ENCODE measurements at places on chromosomes 1 and 21.

DNA sequence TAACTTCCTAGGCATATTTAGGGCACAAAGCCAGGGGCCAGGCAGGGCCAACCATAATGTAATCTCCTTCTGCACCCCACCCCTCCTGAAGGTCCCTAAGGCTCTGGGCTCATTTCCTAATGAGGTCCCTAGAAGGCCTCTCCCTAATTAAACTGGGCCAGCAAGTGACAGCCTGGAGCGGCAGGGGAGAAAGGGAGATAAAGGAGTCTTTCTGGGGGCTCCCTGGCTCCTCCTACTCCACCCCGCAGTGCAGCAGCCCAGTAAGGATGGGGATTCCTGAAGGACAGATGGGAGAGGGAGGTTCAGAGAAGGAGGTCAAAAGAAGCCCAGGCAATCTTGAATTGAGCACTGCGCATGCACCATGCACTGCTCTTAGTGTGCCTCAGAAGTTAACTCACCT, 12.8 kb downstream of the LRP8 start:
- no peak for DNase-seq

GRCh38 chr1:82384776-82385175, 584.0 kb downstream of the ADGRL2 start:
- no peak for DNase-seq

GRCh38 chr1:3142751-3143150, 73.7 kb downstream of the PRDM16 start:
- no peak for DNase-seq

DNA sequence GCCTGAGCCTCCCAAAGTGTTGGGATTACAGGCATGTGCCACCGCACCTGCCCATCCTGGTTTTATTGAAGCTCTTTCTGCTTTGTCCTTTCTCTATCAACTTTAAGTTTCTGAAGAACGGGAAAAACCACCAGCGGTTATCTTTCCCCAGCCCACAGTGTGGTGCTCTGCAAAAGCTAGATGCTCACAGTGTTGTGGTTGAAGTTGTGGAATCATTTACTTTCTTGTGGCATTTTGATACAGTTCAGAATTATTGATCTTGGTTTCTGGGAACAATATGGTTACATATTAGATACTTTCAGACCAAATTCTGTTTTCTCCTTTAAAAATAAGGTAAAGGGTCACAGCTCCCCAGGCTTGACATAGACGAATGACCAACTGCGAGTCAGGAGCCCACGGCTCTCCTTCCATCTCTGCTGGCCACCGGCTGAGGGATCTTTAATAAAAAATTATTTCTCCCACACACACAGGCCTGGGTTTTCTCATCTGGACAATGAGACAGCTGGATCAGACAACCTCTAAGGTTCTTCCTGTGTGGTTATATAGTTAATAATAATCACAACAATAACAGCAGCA, 385.3 kb downstream of the SETD4 start:
- DNase-seq: no peak

DNA sequence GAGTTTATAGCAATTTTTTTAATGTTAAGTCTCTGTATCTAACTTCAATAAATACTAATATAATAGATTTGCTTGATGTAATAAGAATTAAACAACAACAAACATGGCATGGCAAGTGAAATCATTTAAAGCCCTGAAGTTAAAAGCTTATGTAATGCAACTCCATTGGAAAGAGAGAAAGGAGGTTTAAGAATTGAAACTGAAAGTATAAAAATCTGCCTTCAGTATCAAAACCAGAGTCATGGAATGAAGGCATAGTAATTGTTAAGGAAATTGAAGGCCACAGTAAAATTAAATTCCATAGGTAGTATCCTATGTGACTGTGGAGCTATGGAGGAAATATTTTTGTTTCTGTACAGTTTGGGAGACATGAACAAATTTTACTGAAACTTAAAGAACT, 55.1 kb downstream of the PRDX6 start:
- no peak for DNase-seq

GRCh38 chr1:166956057-166956850, 19.1 kb downstream of the ILDR2 start:
- no peak for DNase-seq

GRCh38 chr1:78254517-78254916, 208.8 kb downstream of the GIPC2 start:
- no peak for DNase-seq

DNA sequence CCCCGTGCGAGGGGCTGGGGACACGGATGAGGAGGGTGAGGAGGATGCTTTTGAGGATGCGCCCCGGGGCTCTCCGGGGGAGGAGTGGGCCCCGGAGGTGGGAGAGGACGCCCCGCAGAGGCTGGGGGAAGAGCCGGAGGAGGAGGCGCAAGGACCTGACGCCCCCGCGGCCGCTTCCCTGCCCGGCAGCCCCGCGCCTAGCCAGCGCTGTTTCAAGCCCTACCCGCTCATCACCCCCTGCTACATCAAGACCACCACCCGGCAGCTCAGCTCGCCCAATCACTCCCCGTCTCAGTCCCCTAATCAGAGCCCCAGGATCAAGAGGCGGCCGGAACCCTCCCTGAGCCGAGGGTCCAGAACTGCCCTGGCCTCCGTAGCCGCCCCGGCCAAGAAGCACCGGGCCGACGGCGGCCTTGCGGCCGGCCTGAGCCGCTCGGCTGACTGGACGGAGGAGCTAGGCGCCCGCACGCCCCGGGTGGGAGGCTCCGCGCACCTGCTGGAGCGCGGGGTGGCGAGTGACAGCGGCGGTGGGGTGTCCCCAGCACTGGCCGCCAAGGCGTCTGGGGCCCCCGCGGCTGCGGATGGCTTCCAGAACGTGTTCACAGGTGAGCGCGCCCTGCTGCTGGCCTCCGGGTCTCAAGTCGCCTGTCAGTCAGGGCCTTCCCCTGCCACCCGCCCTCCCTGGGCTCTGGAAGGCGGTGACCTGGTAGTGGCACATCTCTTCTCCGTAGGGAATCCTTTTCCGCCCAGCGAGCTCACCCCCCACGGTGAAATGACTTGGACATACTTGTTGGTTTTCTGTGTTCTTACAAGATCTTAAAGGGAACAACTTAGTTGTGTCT, 1.7 kb downstream of the FMN2 start:
- no peak for DNase-seq

DNA sequence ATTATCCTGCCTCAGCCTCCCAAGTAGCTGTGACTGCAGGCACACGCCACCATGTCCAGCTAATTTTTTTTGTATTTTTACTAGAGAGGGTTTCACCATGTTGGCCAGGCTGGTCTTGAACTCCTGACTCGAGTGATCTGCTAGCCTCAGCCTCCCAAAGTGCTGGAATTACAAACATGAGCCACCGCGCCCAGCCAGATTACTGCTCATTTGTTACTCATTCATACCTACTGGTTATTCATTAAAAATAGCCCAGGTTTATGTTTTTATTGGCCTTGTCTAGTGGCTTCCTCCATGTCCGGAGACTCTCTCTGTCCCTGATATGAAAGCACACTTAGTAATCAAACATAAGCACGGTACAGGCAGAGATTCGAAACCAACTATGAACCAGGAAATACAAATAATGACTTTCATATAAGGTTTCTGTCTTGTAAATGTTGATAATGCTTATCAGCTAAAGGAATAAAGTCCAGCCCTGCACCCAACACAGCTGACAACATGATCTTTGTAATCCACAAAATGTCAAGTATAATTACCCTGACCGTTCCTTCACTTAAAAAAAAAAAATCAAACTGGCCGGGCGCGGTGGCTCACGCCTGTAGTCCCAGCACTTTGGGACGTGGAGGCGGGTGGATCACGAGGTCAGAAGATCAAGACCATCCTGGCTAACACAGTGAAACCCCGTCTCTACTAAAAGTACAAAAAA, 50.4 kb upstream of the CXADR start:
- DNase-seq: no peak

DNA sequence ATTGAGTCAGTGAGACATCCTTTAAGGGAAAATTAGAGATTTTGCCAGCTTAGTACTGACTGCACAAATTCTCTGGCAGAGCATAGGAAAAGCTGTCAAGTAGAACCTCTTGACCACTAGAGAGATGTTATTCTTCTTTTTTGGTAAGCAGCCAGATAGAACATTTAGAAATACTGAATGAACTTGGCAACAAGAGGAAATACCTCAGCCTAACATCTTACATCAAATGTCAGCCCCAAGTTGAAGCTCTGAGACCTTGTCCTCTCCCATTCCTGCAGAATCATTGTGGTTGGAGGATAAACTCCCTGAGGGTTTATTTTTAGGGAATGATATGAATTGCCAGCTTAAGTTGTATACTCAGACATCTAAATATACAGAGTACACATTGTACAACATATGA, 53.5 kb downstream of the MIGA1 start:
- no peak for DNase-seq

DNA sequence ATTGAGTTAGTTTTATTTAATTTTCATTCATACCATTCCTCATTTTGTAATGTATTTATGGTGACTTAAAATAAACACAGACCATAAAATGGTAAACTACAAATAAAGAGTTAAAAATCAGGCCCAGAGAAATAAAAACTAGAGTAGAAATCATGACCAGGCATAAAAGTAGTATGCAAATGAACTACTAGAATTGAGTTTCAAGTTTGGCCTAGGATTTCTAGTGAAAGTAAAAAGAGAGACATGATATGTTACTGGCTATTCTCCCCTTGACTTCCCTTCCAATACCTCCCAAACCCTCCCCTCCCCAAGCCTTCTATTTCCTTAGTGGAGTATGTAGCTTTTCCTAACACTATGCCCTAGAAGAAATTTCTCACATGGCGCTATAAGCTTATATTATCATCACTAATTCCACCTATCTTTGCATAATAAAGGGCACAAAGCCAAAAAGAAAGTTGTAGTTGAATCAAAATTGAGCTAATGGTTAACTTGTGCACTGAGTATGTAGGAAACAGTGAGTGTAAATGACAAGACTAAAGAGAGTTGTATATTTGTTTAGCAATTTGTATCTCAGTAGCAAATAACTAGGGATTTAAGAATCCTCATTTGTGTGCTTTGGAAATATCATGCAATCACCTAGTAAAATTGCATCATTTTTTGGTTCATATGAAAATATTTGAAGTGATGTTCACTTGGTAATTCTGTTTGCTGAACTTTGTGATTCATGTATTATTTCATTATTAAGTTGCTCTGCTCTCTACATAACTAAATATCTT, 29.7 kb upstream of the CDC14A start:
- no peak for DNase-seq

GRCh38 chr1:53693339-53693738, 45.6 kb downstream of the GLIS1 start:
- no peak for DNase-seq

- no peak for DNase-seq
Observed at GRCh38 chr1:205226868-205227583, 720 bp upstream of the TMCC2 start.

DNA sequence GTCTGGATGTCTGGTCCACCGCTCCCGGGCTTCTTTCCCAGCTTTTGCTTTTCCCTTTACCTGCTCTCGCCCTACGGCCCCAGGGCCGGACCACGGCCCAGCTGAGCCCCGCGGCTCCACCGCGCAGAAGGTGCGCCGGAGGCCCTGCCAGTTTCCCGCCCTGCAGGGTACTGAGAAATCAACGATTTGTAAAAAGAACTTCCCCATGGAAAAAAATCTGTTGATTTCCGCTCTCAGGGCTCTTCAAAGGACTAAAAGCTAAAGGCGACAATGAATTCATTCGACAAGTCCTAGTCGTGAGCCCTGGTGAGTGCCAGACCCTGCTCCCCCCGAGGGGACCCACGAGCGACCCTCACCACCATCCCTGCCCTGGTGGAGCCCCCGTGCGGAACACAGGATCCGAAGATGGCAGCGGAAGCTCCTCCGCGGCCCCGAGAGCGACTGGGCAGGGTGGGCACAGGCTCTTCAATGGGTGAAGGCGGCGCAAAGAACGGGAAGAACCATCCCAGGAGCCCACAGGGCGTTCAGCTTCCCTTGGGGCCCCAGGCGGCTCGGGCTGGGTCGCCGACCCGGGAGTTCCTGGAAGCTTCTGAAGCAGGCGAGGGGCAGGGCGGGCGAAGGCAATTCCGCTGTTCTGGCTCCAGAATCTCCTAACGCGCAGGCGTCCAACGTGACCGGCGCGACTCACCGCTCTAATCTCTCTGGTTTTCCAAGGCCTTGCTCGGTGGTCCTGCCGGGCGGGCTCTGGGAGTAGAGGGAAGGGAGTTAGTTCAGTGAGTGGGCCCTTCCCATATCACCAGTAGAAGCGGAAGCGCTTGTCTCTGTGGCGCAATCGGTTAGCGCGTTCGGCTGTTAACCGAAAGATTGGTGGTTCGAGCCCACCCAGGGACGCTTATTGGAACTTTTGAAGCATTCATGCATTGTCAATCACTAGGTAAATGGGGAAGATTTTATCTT, 6.6 kb upstream of the RNU1-2 start:
- DNase-seq: no peak

DNA sequence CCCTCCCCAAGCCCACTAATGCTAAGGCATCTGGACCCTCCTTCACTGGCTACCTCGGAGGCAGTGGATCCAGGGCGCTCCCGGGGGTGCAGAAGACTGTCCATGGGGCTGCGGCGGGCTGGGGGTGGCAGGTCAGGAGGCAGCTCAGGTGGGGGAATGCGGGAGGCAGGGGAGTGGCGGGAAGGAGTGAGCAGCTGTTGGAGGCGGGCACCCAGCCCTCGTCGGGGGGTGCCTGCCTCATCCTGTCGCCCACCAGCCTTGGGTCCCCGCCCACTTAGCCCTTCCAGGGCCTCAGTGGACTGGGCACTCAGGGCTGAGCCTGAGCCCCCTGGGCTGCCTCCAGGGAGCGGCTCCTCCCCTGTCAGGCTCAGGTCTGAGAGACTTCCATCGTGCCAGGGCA, 10.7 kb upstream of the GATAD2B start:
- DNase-seq: no peak

DNA sequence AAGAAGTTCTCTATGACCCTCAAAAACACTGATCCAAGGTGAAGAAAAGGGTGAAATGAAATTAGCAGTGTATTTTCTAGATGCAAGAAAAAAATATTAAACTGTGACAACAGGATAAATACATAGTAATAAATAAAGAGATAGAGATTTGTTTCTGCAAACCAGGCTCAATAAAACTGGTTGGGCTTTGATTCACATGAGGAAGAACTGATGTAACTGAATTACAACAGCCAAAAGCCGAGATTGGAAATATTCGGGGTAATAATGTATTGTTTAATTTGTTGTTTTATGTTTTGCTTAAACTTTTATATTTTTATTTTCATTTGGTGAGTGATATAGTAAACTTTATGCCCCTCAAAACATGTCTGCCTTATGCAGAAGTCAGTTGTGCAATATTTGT, 285.0 kb downstream of the BRINP3 start:
- DNase-seq: no peak

GRCh38 chr21:34510148-34511142, 1.6 kb downstream of the KCNE1 start:
- DNase-seq: peak; percentile 83

Data from NCI-H526 (cell line).